AG10803 (cell line): ENCODE measurements at places on chromosomes 6 and 20.

DNA sequence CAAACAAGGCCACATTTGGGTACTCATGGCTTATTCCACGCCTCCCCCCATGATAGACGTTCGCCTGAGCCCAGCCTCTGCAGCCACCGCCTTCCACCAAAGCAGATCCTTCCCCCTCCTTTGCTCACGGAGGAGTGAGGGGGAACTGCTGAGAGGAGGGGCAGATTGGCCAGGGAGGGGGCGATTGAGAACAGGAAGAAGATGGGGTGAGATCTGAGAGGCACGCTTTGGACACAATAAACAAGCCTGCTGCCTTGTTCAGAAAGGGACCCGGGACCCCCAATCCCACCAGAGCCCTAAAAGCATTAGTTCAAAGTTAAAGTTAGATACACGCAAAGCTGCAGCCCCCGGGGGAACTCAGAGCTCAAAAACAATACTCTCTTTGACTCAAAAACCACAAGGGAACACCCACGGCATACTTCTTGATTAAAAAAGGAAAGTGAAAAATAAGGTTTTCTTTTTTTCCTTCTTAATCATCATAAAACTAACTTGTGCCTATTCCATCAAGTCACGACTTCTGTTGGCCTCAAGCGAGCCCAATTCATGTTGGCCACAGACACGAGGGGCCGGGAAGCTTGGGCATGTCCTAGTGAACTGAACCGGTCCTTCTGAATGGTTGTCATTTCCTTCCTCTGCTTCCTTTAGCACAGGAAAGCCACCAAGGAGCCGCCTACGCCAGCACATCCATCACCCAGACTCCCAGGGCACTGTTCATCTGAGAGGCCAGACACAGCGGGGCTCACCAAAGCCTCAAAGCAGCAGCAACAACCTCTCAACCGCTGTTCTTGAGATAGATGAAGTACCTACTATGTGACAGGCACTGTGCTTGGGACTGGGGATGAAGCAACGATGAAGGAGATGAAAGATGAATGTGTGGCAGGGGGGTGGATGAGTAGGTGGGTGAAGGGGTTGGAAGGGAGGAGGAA is 44.7 kb downstream of the NFATC2 start:
- DNase-seq, result no peak

DNA sequence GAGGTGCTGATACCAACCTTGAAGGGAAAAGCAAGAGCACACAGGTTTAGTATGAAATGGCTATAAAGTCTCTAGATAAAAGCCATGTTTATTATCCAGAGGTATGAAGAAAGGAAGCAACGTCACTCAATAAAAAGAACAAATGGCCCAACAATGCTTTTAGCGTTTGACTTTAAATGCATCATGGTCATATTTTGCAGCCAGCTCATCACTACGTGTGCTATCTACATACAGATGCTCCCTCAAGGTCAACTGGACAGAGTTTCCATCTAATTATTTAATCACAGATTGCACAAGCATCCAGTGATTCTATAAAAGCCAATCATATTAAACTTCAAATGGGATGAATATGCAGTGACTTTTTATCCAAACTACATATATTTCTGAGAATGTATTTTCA is 127.6 kb upstream of the SYNDIG1 start:
- DNase-seq, result no peak

DNA sequence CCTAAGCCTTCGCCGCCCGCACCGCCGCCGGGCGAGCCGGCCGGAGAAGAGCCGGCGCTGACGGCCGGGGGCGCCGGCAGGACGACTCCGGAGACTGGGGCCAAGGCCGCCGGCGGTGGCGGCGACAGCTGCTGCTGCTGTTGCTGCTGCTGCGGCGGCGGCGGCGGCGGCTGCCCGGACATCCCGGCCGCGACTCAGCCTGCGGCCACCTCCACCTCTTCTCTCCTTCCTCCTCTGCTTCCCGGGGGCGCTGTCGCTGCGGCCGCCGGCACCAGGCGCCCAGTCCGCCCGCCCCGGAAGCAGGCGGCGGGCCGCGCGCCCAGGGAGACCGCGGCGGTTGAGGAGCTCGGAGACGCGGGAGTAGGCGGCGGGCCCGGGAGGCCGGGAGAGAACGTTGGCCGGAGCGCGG is 307 bp downstream of the RANBP9 start:
- DNase-seq, result no peak

DNA sequence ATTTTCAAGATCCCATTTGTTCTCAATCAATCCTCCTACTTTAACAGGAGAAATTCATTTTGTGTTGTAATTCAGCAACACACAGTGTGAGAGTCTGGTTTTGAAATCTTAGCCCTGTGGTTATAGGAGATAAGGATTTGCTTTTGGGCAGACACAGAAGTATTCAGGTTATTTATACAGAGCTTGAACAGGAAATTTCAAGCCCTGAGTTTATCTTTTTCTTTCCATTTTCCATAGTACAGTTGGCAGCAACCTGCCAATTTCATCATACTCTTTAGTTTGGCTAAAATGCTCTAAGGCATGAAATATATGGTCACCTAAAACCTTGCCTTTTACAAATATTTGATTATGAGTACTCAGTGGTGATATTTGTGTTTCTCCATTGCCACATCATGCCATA is 41.4 kb downstream of the PKIB start:
- no peak for DNase-seq

- no peak for DNase-seq
Observed at GRCh38 chr6:133863228-133863627, 25.7 kb upstream of the TCF21 start.

GRCh38 chr20:15699431-15700146 is 873.7 kb downstream of the KIF16B start:
- DNase-seq, result no peak

- peak; percentile 66 for DNase-seq
Observed at GRCh38 chr6:29552512-29553051, 7.0 kb downstream of the UBD start.

DNA sequence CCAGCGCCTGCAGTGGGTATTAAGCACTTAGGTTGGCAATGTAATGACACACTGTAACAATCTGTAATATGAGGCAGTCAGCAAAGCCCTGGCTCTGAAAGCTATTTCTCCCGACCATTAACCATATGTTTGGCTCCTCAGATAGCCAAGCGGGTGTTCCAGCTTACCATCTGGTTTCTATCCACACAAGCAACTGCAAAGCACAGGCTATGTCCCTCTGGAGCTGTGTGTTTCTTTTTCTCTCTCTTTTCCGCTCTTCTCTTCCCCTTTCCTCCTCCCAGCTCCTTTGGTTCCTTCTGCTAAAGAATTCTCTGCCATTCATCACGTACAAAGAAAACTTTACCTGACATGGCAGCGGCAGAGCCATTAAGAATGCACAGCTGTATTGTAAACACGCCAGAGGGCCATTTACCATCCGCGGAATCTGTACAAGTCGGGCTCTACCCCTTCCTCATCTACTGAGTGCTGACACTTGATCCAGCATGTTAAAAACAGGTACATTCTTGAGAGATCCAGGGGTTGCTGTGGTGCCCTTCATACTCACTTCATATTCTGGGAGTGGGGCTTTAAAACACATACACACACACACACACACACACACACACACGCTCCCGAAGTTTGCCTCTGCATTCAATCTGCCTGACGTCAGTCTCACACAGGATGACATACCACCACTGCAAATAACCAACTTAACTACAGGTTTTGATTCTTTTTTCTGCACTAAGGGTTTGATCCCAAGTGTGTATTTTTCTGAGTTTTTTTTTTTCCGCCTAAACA is 77.2 kb downstream of the BACH2 start:
- peak; percentile 92 for DNase-seq

GRCh38 chr20:40967700-40968099 is 60.9 kb upstream of the TOP1 start:
- no peak for DNase-seq

- peak; percentile 45 for DNase-seq
Observed at GRCh38 chr6:167987396-167988153, 9.9 kb upstream of the KIF25 start.

DNA sequence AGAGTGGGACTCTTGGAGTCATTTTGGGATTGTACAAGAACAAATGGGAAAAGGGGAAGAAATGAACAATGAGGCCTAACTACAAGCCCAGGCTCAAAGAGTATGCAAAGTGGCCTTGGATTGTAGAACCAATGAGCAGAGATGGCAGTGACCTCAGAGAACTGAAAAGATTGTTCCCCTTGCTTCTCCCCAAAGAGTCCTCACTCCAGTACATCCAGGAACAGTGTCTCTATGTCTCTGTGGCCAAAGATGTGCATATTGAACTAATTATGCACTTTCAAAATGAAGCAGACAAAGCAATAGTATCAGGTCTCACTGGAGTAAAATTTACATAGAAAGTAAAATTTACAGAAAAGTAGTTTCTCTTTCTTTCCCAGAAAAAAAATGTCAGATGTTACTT is 81.0 kb downstream of the SMLR1 start:
- DNase-seq, result peak; percentile 24

DNA sequence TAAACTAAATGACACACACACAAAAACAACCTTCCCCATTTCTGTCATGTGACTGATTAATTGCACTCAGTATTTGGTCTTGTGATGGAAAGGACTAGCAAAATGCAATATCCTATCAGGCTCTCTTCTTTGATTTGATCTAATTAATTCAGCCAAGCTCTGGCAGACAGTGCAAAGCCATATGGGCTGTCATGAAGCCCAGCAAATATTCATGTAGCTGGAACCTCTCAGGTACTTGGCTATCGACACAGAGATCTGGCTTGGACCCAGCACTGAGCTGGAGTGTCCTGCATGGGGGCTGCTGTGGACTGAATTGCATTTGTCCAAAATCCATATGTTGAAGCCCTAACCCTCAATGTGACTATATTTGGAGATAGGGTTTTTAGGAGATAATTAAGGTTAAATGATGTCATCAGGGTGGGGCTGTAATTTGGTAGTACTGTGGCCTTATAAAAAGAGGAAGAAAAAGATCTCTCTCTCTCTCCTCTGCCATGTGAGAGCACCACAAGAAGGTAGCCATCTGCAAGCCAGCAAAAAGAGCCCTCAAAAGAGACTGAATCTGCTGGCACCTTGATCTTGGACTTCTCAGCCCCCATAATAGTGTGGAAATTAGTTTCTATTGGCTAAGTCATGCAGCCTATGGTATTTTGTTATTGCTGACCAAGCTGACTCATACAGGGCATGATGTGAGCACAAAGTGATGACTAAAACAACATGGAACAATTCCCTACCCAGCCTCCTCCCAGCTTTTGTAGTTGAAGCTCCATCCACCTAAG is 77.1 kb downstream of the STMND1 start:
- peak; percentile 38 for DNase-seq

- no peak for DNase-seq
Observed at GRCh38 chr6:68194846-68195478, 440.1 kb upstream of the ADGRB3 start.

DNA sequence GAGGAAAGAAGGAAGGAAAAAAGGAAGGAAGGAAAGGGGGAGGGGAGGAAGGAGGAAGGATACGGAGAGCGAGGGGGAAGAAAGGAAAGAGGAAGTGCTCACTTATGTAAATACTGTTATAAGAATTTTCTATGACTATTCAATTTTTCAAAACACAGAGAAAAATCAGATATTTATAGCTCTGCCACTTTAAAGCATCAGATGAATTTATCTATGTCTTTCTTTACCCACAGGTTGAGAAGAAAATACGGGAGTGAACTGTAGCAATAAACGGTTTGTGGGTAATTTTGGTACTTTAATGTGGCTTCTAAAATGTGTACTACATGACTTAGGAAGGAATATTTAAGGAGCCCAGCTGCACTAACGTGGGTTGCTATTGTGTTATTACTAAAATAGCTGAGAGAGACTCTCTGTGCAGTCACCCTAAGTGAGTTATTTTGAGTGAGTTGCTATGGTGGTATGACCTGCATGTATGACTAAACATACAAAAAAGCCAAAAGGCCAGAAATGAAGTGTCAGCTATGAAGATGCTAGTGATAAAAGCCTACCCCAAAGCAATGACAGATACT is 225.5 kb downstream of the SOD2 start:
- DNase-seq, result peak; percentile 32

DNA sequence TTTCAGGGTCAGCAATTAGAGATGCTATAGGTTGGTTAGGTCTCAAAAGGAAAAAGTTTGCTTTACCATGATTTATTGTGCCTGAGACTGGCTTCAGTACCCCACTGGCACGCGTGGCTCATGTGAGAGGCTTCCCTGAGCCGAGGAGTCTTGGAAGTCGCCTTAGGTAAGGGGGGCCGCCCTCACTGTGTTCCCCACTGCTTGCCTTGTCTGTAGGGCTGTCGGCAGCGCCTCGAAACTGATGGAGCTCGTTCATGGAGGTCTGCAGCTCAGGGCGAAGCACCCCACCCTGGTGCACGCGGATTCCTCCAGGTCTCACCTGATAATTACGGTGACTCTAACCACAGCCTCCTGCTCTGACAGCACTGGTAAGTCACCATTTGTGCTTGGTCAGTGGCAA is 39.2 kb downstream of the FRMD1 start:
- DNase-seq, result no peak

- no peak for DNase-seq
Observed at GRCh38 chr6:146410851-146411595, 132.6 kb upstream of the RAB32 start.

DNA sequence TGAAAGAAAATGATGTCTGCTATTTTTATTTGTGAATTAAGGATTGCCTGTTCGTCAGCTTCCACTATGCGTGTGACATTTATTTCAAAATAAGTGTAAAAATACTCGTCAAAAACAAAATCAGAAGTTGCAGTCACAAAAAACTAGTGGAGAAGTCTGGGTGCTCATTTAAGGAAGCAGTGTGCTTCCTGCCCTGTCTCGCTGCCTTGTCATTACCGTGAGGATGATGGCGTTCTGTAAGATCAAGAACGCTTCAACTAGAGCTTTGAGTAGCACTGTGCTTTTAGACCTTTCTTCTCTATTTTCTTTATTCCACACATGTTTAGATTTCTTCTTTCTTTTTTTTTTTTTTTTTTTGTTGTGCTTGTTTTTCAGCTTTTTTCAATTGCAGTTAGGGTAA is 186.9 kb downstream of the TBC1D7 start:
- DNase-seq, result no peak
